ENCODE measurements at places on chromosomes 12 and 14.

GRCh38 chr12:21888276-21888863, 52.9 kb downstream of the ABCC9 start:
- no peaks in the 10 kb centered on the region for H3K36me3 ChIP-seq
- H3K4me3 ChIP-seq, result no peak overlapping the region
- H3K27ac ChIP-seq, result no peak overlapping the region
- no peak for DNase-seq
- H3K4me1 ChIP-seq, result peaks cover 15% of the 10 kb centered on the region

DNA sequence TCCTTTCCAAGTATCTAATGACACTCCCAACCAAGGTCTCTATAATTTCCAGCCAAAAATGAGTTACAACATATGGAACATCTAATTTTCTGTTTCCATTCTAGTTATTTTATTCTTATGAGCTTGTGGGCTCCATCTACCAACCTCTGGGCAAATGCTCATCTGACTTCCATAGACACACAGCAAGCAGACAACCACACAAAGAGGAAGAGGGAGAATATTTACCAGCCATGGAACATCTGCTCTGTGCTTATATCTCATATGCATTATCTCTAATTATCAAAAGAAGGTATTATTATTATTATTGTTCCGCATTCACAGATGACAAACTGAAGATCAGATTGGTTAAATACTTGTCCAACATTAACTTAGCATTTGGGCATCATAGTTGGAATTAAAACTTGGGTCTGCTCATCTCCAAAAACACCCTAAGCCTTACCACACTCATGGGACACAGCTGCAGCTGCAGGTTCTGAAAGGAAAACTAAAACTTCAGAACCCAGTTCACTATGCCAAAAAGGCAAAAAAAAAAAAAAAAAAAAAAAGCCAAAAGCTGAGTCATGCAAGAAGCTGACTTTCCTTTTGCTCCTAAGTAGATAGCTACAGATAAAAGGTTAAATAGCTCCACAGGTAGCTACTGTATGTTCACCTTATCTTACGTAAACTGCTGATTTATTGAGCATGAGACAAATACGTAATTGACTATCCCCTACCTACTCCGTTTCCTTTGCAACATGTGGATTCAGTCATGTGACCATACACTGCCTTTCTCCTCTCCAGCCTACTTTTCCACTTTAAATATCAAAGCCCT, 23.6 kb upstream of the TCL1B start:
- H3K36me3 ChIP-seq, result no peaks in the 10 kb centered on the region
- H3K27ac ChIP-seq, result peak overlapping the region; percentile 75
- no peak overlapping the region for H3K4me3 ChIP-seq
- peaks cover 61% of the 10 kb centered on the region for H3K4me1 ChIP-seq
- no peak for DNase-seq
- H3K27me3 ChIP-seq, result no peaks in the 10 kb centered on the region

DNA sequence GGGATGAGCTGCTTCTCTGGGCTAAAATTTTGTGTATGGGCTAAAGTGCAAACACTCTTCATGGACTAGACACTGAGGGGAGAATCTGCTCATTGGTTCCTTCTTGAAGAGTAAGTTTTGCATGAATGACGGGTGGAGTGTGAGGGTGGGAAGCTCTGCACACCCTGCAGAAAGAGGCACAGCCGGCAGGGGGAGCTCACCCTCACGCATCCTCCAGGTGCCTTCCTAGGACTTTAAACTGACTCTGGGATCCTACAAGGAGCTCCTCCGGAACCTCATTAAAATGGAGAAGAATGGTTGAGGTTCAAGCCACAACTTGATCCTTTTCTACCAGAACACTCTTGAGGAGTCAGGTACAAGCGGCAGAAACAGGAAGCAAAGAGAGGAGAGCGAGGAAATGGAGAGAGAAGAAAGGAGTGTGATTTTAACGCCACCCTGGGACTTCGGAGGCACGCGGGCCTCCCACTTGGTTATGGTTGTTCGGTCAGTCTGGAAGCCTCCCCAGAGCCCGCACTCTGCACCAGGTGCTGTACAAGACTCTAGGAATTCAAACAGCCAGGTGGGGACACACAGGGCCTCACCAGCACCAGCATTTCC, 87.5 kb downstream of the SETD3 start:
- H3K4me1 ChIP-seq, result peaks cover 8% of the 10 kb centered on the region
- H3K27ac ChIP-seq, result no peak overlapping the region
- DNase-seq, result peak; percentile 27
- no peaks in the 10 kb centered on the region for H3K36me3 ChIP-seq

DNA sequence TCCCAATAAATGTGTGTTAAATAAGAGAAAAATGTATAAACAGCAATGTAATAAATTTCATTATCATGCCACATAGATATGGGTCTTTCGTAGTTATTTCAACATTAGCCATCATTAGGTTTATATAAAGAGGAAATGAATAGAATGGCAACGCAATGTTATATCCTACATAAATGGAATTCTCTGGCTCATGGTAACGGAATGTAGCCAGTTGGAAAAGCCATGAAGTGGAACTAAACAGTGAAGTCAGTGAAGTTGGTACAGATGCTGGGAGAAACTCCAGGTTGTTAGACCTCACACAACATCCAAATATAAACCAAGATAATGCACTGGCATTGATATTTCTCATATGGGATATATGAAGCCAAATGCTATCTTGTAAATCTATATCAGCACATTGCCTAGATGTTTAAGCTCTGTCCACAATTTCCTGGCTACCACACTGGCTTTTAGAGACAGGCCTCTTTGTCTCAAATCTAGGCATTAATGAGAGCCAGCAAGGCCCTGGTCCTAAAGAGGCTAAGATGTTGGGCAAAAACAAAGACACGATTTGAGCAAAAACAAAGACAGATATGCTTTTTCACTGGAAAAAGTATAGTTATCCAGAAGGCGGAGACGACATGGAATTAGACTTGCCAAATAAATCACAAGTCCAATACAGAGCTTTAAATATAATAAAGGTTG, 861.0 kb downstream of the RPS29 start:
- H3K27ac ChIP-seq, result no peak overlapping the region
- H3K36me3 ChIP-seq, result no peaks in the 10 kb centered on the region
- no peak overlapping the region for H3K4me3 ChIP-seq
- H3K4me1 ChIP-seq, result no peaks in the 10 kb centered on the region
- no peaks in the 10 kb centered on the region for H3K27me3 ChIP-seq

GRCh38 chr12:114274131-114274530, 131.8 kb downstream of the TBX5 start:
- DNase-seq, result no peak

Measured in body of pancreas (tissue), 4 donors.